Activated T-helper 17 cell treated with anti-CD3 and anti-CD28 coated beads, Interleukin-2, amount 50 U/mL, for 72 hours (primary cell): ENCODE measurements at places on chromosomes 1 and 21.

DNA sequence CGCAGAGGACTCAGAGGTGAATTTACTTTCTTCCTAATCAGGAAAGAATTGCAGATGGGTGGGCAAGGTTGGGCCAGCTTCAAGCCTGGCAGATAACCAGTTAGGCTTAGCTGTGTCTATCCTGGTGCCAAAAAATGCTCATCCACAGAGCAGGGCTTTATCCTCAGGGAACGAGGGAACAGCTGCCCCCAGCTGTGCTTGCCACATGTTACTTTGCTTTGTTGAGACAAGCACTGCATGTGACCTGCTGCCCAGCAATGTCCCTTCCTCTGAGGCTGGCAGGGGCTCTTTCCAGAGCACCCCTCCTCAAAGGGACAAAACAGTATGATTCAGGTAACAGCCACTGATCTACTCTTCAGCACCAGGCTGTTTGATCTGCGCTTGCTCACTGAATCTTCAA lies 505.1 kb upstream of the USP24 start:
- no peak overlapping the region for H3K4me3 ChIP-seq
- peaks cover 18% of the 10 kb centered on the region for H3K27me3 ChIP-seq
- no peak for ATAC-seq

DNA sequence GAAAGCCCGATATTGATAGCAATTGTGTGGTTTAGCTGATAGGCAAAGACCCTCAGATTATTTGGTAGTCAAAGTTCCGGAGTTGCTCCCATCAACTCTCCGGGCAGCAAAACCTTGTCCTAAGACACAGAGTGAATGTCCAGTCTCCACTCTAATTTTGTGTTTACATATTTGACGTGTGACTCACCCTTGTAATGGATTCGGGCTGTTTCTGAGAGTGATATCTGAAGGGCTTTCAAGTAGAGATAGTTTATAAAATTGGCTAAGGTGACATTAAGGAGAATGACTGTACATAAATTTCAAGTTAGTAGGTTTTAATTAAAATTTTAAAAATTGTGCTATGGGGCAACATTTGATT lies 154.2 kb downstream of the CNIH3 start:
- ATAC-seq = no peak
- no peak overlapping the region for H3K27ac ChIP-seq
- no peaks in the 10 kb centered on the region for H3K4me1 ChIP-seq

DNA sequence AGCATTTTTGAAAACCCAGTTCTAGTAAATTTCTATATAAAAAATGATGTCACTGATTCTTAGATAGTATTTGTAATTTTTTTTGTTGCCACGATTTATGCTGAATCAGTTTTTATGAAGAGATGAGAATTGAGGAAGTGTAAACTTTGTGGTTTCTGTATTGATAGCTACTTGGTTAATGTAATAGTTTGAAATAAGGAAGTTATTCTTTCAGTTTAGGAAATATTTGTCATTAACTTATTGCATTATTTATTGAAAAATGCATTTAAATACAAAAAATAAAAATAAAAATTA lies 97.8 kb downstream of the ZFYVE9 start:
- H3K27me3 ChIP-seq = no peaks in the 10 kb centered on the region
- peaks cover 6% of the 10 kb centered on the region for H3K36me3 ChIP-seq
- H3K4me3 ChIP-seq = no peak overlapping the region
- no peaks in the 10 kb centered on the region for H3K4me1 ChIP-seq

GRCh38 chr1:47188791-47189785 lies 748 bp downstream of the PDZK1IP1 start:
- peaks cover 7% of the 10 kb centered on the region for H3K27me3 ChIP-seq
- no peak overlapping the region for H3K4me3 ChIP-seq
- no peaks in the 10 kb centered on the region for H3K4me1 ChIP-seq
- H3K36me3 ChIP-seq = no peaks in the 10 kb centered on the region
- H3K27ac ChIP-seq = no peak overlapping the region

- H3K27me3 ChIP-seq = peaks cover 53% of the 10 kb centered on the region
- peaks cover 5% of the 10 kb centered on the region for H3K4me1 ChIP-seq
- peak overlapping the region; percentile 68 for H3K4me3 ChIP-seq
- H3K27ac ChIP-seq = no peak overlapping the region
- ATAC-seq = peak; percentile 73
Measured at GRCh38 chr1:32892368-32893197, 6.3 kb downstream of the HPCA start.
